ENCODE measurements at places on chromosomes 5 and 9.

- no peak for DNase-seq
These were observed 15.8 kb downstream of the VAV2 start for GRCh38 chr9:133976191-133976861.

- DNase-seq, result no peak
These were observed 49.6 kb downstream of the APC start for GRCh38 chr5:112787261-112787660.

DNA sequence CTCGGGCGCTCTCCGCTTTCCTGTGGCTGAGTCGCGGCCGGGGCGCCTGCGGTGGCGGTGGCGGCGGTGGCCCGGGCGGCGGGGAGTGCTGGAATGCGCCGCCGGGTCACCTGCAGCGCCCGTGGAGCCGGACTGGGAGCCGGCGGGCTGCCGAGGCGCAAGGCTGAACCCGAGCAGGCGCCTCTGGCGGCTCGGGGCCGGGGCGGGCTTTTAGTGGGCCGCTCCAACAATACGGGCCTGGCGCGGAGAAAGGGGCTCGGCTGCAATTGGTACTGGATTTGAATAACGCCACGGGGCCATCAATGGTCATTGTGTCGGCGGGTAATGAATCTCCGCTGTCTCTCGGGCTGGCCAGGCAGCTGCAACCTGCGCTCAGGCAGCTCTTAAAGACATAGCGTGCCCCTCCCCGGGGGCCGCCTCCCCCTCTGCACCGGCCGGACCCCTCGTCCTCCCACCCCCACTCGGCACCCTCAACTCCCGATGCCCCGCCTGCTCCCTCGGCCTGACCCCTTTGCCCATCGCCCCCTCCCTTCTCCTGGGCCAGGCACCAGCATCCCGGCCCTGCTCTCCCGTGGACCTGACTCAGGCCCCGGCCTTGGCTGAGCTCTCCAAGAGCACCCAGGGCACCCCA is 22.1 kb downstream of the URM1 start:
- no peak for DNase-seq

DNA sequence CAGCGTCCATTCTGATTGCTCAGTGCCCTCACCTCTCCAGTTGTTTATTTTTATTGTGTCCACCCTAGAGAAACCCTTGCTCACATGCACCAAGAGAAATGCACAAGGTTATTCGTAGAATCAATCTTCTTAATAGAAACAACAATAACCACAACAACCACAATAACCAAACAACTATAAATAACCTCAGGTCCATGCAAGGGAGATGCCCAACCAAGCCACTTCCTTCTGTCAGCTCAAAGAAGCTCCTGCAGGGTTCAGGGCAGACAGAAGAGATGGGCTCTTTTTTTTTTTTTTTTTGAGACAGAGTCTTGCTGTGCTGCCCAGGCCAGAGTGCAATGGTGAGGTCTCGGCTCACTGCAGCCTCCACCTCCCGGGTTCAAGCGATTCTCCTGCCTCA is 14.9 kb upstream of the TCOF1 start:
- DNase-seq, result no peak

DNA sequence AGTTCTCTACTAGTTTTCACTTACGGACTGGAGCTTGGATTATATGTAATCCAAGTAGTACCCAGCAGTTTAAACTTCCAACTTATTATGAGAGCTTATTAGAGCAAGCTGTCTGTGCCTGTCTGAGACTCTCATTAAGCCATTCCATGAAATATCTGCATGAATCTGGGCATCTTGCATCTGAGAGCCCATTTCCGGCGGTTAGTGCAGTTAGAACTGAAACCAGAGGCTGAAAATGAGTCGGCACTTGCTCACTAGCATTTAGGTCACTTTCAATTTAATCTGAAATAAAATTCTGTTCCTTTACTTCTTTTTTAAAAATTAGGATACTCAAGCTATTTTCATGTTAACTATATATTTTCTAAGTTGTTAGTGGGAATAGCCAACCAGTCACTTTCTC is 102.2 kb downstream of the MEGF10 start:
- no peak for DNase-seq

- no peak for DNase-seq
These were observed 145.9 kb downstream of the GAPVD1 start for GRCh38 chr9:125407432-125407973.
